Large intestine (tissue), 12 donors: ENCODE measurements at places on chromosomes 4 and X. TPM values are rescaled to one million over a fixed set of nuclear protein-coding genes. Genes with fewer than 3 reads are reported as not detected.
A peak's percentile ranks its signal among the peaks of the same experiment; 100 is the strongest.

Gene DGAT2L6
- not detected for polyA plus RNA-seq

- DNase-seq: peak; percentile 68
These were observed at the start of gene SOWAHB for GRCh38 chr4:76897536-76898384. SOWAHB (minus strand) TSS chr4:76898144; CDS start chr4:76897849, 295 bp downstream.

GRCh38 chr4:137363496-137363895 is 168.8 kb downstream of the PCDH18 start:
- no peak for DNase-seq

- no peak for DNase-seq
These were observed 130.1 kb downstream of the EGF start for GRCh38 chr4:110042545-110043517.

Gene FAM50A
- 71.3 TPM for polyA plus RNA-seq

GRCh38 chrX:46737041-46737440 is 21.9 kb downstream of the SLC9A7 start:
- DNase-seq: no peak

Gene ASB9
- 3.8 TPM for polyA plus RNA-seq
